Memory B cell (primary cell): ENCODE measurements at places on chromosomes 2 and 18.

- no peak for DNase-seq
Observed at GRCh38 chr2:35871672-35872071, 483.9 kb upstream of the CRIM1 start.

DNA sequence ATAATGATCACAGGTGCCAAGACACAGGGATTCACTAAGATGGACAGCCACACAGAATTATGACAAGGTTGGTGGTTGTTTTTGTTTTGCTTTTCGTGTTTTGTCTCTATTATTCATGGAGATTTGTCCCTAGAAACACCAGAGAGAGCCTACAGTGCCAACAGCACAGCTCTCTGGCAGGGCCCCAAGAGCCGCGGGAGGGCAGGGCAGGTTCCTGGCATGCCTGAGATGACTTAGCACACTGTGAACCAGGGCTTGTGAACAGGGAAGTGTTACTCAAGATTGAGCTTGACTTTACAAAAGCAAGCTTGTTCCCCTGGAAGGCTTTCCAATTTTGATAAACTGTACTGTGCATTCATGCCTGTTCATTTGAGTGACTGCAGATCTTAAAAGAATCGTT is 437.4 kb upstream of the SALL3 start:
- no peak for DNase-seq

GRCh38 chr2:109648041-109648527 is 33.9 kb downstream of the SOWAHC start:
- DNase-seq, result no peak

GRCh38 chr2:24957221-24957620 is 14.5 kb downstream of the DNAJC27 start:
- no peak for DNase-seq

- DNase-seq, result no peak
Observed at GRCh38 chr2:2825062-2825461, 494.0 kb upstream of the MYT1L start.
